ENCODE measurements at places on chromosomes 7 and 10.

GRCh38 chr7:47211519-47211973 is 370.4 kb downstream of the TNS3 start:
- no peak for DNase-seq

- no peak for DNase-seq
Measured at GRCh38 chr10:96645191-96645721, 58.4 kb upstream of the TM9SF3 start.

DNA sequence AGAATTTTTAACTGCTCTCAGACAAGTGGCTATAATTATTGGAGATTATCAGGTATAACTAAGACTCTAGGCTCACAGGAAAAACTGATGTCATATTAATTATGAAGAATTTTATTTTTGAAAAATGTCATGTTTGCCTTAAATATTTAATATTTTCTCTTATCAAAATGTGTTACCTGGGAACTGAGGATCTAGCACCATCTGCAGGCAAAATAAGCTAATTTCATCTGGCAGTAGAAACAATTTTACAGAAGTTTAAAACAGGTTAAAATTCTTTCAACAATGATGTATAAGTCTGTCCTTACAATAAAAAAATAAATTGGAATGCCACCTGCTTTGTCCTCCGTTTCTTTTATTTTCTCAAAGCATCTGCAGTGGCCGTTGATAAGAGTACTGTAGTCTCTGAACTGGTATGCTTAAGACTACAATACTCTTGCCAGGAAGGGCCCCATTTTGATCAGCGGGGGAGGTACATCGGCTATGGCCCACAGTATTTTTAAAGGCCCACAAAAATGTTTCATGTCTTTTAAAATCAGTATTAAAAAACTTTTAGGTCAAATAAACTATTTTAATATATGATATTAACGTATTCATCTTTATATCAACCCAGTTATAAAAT is 81.3 kb downstream of the VWDE start:
- no peak for DNase-seq

GRCh38 chr10:68506411-68506810 is 20.9 kb downstream of the SLC25A16 start:
- no peak for DNase-seq

- no peak for DNase-seq
Measured at GRCh38 chr7:37247861-37248260, 200.8 kb downstream of the ELMO1 start.
